ENCODE measurements at places on chromosomes 2 and 18.

- peak; percentile 12 for DNase-seq
Measured at GRCh38 chr2:120845277-120845676, 109.6 kb downstream of the GLI2 start.

DNA sequence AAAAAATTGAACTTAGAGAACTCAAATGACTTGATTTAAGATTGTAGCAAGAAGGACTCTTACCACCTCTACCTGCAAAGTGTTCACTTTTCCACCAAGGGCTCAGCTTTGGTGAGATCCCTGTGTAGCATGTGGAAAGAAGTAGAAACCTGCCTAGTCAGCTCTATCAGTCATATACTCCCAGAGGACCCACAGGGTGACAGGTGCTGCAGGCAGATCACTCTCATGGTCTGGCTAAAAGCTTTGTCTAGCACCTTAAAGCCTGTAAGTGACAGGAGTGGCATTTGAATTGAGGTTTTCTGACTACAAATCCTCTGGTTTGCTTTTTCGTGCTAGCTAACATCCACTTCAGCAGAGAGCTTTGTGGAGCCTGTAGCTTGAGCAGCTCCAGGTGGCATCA is 18.7 kb upstream of the NEMP2 start:
- DNase-seq: peak; percentile 58

DNA sequence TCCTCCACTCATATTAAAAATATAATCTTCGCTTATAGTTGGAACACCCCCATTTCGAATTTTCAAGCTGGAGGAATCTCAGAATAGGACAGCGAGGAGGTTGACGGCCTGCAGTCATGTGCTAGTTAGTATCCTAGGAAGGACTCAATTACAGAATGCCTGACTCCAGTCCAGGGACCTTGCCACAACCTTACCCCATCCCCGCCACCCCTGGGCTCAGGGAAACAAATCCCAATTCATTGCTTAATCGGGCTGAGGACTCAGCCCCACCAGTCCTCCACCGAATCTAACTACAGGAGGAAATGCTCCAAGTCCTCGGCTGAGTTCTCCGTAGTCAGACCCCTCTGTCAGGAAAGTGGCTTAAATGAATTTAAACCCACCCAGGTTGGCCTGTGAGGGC is 31.7 kb upstream of the ZBTB7C start:
- DNase-seq: no peak

- DNase-seq: no peak
Measured at GRCh38 chr2:80054346-80054675, 250.2 kb downstream of the LRRTM1 start.

DNA sequence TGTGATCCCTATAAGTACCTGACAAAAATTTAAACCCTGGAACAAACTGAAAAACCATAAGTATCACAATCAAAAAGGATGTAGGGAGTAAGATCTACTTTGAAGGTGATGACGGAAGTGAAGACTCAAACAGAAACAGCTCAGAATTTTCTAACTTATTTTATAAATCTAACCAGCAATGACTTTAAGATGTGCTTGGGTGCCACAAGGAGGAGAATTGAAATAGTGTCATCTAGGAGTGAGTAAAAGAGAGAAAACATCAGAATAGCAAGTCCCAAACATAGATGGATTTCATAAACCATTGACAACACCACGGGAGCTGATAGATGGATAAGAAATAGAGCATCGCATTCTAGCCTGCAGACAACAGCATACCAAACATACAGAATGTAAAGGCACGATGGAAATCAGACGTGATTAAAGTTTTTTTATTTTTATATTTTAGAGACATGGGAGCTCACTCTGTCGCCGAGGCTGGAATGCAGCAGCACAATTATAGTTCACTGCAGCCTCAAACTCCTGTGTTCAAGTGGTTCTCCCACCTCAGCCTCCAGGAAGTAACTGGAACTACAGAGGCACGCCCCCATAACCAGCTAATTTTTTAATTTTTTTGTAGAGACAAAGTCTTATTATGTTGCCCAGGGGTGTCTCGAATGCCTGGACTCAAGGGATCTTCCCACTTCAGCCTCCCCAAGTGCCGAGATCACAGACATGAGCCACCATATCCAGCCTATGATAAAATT is 36.9 kb downstream of the MAP3K19 start:
- no peak for DNase-seq

DNA sequence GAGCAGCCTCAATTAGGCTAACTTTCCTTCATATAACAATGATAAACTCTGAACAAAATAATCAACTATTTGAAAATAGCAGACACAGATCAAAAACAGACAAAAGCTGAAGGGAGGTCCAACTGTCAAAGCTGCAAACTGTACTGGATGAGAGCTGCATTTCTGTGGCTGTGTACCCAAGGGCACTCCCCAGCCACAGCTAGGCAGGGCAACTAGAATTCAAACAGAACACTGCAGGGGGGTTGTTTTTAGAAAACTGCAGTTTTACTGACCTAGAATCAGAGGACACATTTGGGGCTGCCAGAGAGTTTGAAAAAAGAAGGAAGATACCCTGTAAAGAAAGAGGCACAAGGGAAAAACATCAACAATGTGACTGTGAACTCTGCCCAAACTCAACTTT is 56.8 kb downstream of the SMAD2 start:
- DNase-seq: no peak

GRCh38 chr2:65922794-65923193 is 490.4 kb upstream of the SPRED2 start:
- DNase-seq: no peak

- no peak for DNase-seq
Measured at GRCh38 chr2:144603334-144603733, 83.4 kb upstream of the ZEB2 start.

DNA sequence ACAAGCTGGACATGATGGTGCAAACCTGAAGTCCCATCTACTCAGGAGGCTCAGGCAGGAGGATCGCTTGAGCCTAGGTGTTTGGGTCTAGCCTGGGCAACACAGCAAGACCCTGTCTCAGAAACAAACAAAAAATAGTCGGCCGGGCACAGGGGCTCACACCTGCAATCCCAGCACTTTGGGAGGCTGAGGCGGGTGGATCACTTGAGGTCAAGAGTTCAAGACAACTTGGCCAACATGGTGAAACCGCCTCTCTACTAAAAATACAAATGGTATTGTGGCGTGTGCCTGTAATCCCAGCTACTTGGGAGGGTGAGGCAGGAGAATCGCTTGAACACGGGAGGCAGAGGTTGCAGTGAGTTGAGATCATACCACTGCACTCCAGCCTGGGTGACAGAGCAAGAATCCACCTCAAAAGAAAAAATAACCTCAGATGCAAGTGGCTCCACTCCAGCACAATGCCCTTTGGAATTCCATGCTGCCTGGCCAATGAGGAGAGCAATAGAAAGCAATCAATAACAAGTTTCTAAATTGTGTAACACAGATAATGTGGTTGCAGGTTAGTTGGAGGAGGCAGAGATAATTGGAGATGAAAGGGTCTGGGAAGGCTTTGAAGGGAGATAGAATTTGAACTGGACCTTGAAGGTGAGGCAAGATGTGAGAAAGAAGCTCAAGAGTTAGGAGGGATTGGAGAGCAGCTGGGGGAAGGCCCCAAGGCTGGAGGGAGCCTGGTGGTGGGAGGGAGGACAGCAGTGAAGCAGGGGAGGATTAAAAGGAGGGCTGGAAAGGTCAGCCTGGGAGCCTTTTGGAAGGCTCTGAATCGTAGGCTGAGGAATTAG is 6.0 kb downstream of the TTC31 start:
- DNase-seq: peak; percentile 92

GRCh38 chr2:188046437-188046836 is 245.2 kb upstream of the GULP1 start:
- no peak for DNase-seq

- no peak for DNase-seq
Measured at GRCh38 chr2:181900007-181900651, 8.6 kb downstream of the ITPRID2 start.

DNA sequence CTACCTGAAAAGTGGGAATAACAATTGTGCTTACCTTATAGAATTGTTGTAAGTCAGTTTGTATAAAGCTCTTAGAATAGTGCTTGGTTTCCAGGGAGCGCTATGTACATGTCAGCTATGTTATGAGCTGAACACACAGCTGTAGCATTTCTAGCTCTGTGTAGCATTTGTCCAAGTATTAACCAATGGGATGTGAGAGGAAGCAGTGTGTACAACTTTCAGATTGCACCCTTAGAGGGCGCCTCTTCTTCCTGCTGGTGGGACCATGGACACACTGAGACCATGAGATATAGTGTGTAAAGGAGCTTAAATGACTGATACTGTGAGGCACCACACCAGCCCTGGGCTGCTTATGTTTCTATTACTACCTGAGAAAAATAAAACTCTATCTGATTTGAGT is 380.2 kb downstream of the LNPK start:
- DNase-seq: peak; percentile 43

GRCh38 chr18:60910534-60910933 is 422.7 kb upstream of the CDH20 start:
- no peak for DNase-seq

DNA sequence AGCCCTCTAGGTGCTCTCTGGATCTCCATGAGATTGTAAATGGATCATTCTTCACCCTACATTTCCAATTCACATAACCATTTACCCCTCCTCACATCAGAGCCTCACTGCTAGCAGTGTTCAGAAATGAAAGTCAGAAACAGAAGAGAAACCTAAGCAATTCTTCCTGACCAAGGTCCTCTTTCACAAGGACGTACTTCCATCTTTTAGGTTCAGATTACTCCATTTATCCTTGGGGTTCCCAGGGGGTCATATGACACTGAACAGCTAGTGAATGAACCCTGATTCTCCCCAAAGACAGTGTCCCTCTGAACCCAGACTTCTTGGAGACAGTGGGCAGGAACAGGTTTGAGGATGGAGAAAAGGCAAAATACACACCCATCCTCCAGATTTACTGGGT is 12.9 kb upstream of the MARCO start:
- DNase-seq: no peak

All from NCI-H82 (cell line).